ENCODE measurements at places on chromosomes 7 and 10. TPM values are rescaled to one million over a fixed set of nuclear protein-coding genes. Genes with fewer than 3 reads are reported as not detected.

MTPN gene
- 69.9 TPM for total RNA-seq

UTF1 gene
- not detected for total RNA-seq

SPDYE9 gene
- not detected for total RNA-seq

COL1A2 gene
- 192 TPM for total RNA-seq

APBB1IP gene
- total RNA-seq, result 12.3 TPM

ELAPOR2 gene
- 8.4 TPM for total RNA-seq

GRCh38 chr7:1393421-1393820, 65.8 kb downstream of the MICALL2 start:
- no peaks in the 10 kb centered on the region for H3K36me3 ChIP-seq
- no peaks in the 10 kb centered on the region for H3K4me1 ChIP-seq
- no peak overlapping the region for H3K4me3 ChIP-seq
- peaks cover 29% of the 10 kb centered on the region for H3K27me3 ChIP-seq

DNA sequence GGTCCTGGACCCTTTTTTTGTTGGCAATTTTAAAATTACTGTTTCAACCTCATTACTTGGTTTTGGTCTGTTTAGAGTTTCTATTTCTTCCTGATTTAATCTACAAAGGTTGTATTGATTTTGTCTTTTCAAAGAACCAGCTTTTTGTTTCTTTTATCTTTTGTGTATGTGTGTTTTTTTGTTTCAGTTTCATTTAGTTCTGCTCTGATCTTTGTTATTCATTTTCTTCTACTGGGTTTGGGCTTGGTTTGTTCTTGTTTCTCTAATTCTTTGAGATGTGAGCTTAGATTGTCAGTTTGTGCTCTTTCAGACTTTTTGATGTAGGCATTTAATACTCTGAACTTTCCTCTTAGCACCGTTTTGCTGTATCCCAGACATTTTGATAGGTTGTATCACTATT, 8.5 kb upstream of the MRPS33 start:
- H3K4me1 ChIP-seq, result no peaks in the 10 kb centered on the region
- H3K27me3 ChIP-seq, result peaks cover 7% of the 10 kb centered on the region
- no peak for DNase-seq
- H3K36me3 ChIP-seq, result no peaks in the 10 kb centered on the region
- no peak overlapping the region for H3K4me3 ChIP-seq

DNA sequence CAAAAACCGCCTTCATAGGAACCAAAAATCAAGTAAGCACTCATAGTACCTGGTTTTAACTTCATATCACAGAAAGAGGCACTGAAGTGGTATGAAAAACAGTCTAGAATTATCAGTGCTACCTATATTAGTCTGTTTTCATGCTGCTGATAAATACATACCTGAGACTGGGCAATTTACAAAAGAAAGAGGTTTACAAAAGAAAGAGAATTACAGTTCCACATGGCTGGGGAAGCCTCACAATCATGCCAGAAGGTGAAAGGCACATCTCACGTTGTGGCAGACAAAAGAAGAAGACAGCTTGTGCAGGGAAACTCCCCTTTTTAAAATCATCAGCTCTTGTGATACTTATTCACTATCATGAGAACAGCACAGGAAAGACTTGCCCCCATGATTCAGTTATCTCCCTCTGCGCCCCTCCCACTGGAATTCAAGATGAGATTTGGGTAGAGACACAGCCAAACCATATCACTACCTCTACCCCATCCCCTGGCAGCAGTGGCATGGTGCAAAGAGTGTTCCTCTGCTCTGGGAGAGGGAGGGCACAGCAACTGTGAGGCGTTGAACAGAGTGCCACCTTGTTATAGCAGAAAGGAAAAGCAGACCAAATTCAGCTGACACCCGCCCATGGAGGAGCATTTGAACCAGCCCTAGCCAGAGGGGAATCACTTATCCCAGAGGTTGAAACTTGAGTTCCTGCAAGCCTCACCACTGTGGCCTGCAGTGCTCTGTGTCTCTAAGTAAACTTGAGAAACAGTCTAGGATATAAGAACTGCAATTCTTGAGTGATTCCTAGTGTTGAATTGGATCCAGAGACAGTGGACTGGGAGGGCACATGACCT, 61.9 kb upstream of the PTPRZ1 start:
- H3K27ac ChIP-seq, result no peak overlapping the region
- H3K36me3 ChIP-seq, result no peaks in the 10 kb centered on the region
- DNase-seq, result no peak
- no peaks in the 10 kb centered on the region for H3K4me1 ChIP-seq
- H3K27me3 ChIP-seq, result no peaks in the 10 kb centered on the region

DNA sequence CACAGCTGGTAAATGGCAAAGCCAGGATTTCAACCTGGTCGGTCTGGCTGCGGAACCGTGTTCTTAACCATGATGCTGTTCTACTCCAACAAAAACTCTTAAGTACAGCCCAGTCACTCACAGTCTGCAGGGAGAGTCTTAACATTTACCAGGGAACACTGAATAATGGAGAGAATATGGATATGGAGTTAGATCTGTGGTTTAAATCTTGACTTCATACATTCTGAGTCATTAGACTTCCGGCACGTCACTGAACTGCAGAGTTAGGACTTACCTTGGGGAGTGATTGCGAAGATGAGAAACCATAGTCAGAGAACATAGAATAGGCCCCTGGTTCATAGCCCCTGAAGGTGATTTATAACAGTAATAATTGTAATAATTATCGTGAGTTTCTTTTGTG, 61.7 kb downstream of the ADRA2A start:
- no peak overlapping the region for H3K27ac ChIP-seq
- H3K4me3 ChIP-seq, result no peak overlapping the region
- H3K36me3 ChIP-seq, result no peaks in the 10 kb centered on the region
- DNase-seq, result no peak
- peaks cover 6% of the 10 kb centered on the region for H3K27me3 ChIP-seq
- H3K4me1 ChIP-seq, result no peaks in the 10 kb centered on the region

- no peak overlapping the region for H3K4me3 ChIP-seq
- DNase-seq, result no peak
- H3K36me3 ChIP-seq, result no peaks in the 10 kb centered on the region
- peaks cover under 1% of the 10 kb centered on the region for H3K4me1 ChIP-seq
- no peaks in the 10 kb centered on the region for H3K27me3 ChIP-seq
Measured at GRCh38 chr7:156074982-156075615, 262.8 kb upstream of the SHH start.

DNA sequence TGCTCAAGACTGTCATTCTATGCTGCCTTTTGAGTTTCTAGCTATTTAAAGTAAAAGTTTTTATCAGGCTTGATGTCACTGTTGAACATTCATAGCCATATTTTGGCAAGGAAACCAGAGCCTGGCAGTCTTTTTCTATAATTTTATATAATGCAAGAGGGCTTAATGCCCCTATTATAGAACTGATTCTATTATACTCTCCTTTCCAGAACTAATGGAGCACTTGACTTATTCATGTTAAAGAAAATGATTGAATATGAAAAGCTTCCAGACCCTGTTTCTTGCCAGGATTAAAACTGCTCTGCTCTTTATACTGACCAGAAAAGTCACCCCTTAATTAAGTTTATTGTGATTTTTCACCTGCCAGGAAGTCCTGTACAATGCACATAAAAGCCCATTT, 337.6 kb upstream of the CHRM2 start:
- no peaks in the 10 kb centered on the region for H3K36me3 ChIP-seq
- H3K4me3 ChIP-seq, result no peak overlapping the region
- H3K4me1 ChIP-seq, result no peaks in the 10 kb centered on the region
- H3K27me3 ChIP-seq, result no peaks in the 10 kb centered on the region
- no peak for DNase-seq
- no peak overlapping the region for H3K27ac ChIP-seq

DNA sequence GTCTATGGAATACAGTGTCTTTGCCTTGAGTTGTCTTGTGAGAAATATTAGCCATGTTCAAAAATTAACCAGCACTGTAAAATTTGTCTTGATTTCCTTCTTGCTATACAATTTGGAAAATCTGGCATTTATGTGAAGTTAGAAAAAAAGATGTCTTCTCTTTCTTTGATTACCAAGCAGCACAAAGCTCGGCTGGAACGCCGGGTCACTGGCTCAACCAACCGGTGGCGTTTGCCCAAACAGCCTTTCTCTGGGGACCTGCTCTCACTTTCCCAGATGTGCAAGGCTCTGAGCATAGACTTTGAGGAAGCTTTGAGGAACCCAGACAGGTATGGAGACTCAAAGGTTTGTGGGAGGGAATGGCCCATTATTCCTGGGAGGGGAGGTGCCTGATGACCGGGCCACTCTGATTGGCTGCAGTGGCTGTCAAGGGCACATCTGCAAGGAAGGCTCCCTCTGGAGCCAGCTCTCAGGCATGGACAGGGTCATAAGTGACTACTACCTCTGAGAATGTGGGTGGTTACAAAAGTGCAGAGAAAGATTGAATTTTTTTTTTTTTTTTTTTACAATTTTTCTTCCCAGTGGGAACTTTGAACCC, 5.6 kb downstream of the BTBD16 start:
- H3K27ac ChIP-seq, result no peak overlapping the region
- H3K27me3 ChIP-seq, result no peaks in the 10 kb centered on the region
- no peak for DNase-seq

GRCh38 chr10:92592761-92593618, at the start of gene KIF11:
Gene KIF11 (plus strand): TSS chr10:92593130. CDS start chr10:92593376, 246 bp downstream.
- no peaks in the 10 kb centered on the region for H3K4me1 ChIP-seq
- H3K27me3 ChIP-seq, result no peaks in the 10 kb centered on the region
- H3K4me3 ChIP-seq, result peak within 1 kb of the TSS; percentile 16
- H3K27ac ChIP-seq, result peak within 1 kb of the TSS; percentile 97
- no peaks in the 10 kb centered on the region for H3K36me3 ChIP-seq
- DNase-seq, result peak; percentile 98

GRCh38 chr7:2371329-2371728, 16.7 kb downstream of the EIF3B start:
- H3K36me3 ChIP-seq, result no peaks in the 10 kb centered on the region
- DNase-seq, result no peak
- peaks cover 2% of the 10 kb centered on the region for H3K4me1 ChIP-seq
- H3K27me3 ChIP-seq, result no peaks in the 10 kb centered on the region
- H3K27ac ChIP-seq, result no peak overlapping the region
- H3K4me3 ChIP-seq, result no peak overlapping the region

GRCh38 chr10:97002670-97003069, 170.6 kb downstream of the LCOR start:
- no peak overlapping the region for H3K4me3 ChIP-seq
- no peak for DNase-seq
- no peaks in the 10 kb centered on the region for H3K4me1 ChIP-seq
- no peak overlapping the region for H3K27ac ChIP-seq
- no peaks in the 10 kb centered on the region for H3K27me3 ChIP-seq

DNA sequence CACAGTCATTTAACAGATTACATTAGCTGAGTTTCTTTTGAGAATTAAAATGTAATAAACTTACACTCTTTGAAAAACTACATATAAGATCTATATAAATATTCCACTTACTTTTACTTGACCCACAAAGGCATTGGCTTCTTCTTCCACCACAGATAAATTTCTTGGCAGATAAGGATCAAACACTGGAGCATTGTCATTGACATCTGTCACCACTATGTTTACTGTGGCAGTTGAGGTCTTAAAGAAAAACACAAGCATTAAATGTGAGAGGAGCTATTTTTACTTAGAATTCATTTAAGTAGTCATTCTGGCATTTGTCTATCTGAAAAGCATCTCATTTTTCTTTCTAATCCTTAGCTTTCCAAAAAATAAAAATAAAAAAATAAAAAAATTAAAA, 734.4 kb downstream of the PCDH15 start:
- no peaks in the 10 kb centered on the region for H3K4me1 ChIP-seq
- no peaks in the 10 kb centered on the region for H3K27me3 ChIP-seq

GRCh38 chr10:74585231-74586087, 240.9 kb upstream of the KAT6B start:
- H3K27ac ChIP-seq, result peak overlapping the region; percentile 48
- DNase-seq, result peak; percentile 29
- H3K27me3 ChIP-seq, result no peaks in the 10 kb centered on the region
- H3K4me3 ChIP-seq, result peak overlapping the region; percentile 44
- H3K4me1 ChIP-seq, result peaks cover 13% of the 10 kb centered on the region

Data from adrenal gland (tissue), 19 donors.